Suprapubic skin (tissue), 4 donors: ENCODE measurements at places on chromosomes 16 and 17.

DNA sequence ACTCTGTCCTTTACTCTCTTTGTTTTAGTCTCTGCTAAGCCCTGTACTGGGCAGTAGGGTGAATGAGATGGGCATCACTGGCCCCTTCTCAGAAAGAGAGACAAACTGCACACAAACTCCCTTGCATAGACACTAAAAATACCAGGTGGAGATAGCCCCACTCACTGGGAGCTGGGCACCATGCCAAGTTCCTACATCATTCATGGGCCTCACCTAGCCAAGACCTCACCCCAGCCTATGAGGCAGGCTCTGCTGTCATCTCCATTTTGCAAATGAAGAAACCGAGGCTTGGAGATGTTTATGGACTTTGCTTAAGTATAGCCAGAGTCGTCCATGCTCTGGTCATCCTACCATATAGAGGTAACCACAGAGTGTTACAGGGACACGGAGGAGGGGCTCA lies 499.8 kb upstream of the CDH11 start:
- DNase-seq, result no peak

DNA sequence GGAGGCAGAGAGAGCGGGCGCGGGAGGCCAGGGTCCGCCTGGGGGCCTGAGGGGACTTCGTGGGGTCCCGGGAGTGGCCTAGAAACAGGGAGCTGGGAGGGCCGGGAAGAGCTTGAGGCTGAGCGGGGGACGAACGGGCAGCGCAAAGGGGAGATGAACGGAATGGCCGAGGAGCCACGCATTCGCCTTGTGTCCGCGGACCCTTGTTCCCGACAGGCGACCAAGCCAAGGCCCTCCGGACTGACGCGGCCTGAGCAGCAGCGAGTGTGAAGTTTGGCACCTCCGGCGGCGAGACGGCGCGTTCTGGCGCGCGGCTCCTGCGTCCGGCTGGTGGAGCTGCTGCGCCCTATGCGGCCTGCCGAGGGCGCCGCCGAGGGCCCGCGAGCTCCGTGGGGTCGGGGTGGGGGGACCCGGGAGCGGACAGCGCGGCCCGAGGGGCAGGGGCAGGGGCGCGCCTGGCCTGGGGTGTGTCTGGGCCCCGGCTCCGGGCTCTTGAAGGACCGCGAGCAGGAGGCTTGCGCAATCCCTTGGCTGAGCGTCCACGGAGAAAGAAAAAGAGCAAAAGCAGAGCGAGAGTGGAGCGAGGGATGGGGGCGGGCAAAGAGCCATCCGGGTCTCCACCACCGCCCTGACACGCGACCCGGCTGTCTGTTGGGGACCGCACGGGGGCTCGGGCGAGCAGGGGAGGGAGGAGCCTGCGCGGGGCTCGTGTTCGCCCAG lies 1.2 kb upstream of the CBX4 start:
- DNase-seq, result peak; percentile 90

- no peak for DNase-seq
Observed at GRCh38 chr16:31134091-31134571, 1.4 kb downstream of the PRSS8 start.

DNA sequence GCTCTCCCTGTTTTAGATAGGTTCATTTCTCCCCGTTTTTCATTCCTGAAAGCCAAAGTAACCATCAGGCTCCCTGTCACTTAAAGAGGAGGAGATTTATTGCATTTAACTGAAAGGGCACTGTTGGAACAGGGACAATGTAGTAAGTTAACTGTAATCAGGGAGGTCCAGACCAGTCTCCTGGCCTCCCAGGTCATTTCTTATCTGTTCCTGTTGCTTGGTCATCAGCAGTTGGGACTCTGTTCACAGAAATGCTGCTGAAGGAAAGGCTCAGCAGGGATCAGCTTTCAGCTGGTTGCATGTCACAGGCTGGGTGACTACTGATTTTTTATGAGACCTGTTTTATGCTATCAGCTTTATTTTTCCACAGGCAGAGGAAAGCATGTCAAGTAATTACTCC lies 622.6 kb upstream of the GOT2 start:
- DNase-seq, result no peak

DNA sequence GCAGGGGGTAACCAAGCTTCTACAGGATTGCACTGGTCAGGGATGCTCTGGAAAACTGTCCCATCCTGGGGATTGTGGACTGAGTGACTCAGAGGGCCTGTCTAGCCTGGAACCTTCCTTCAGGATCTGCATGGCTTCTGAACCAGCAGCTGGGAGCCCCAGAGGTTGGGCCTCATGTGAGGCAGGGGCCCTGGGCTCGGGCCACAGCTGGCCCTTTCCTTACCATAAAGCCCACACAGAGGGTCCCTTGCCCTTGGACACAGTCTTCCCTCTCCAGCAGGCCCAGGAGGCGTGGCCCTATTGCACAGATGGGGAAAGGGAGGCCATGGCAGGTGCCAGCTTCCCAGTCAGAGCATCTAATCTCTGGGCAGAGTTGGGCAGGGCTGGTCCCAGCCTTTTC lies 30.5 kb downstream of the ADCY7 start:
- DNase-seq, result peak; percentile 61
